ENCODE measurements at places on chromosomes 5 and 9.

DNA sequence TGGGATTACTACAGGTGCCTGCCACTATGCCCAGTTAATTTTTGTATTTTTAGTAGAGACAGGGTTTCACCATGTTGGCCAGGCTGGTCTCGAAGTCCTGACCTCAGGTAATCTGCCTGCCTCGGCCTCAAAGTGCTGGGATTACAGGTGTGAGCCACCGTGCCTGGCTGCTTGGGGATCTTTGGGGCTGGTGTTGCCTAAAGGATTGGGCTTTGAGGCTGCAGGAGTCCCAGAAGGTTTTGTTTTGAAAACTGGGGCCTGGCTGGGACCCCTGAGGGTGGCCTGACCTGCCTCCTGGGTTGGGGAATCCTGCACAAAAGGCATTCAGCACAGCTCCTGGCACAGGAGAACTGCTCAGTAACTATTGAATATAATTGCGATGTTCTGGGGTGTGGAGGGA is 25.1 kb upstream of the SHB start:
- no peak for DNase-seq

- no peak for DNase-seq
Measured at GRCh38 chr5:167014401-167015056, 1276.9 kb upstream of the WWC1 start.

- DNase-seq, result no peak
Measured at GRCh38 chr5:134149571-134150303, 27.0 kb downstream of the SKP1 start.

DNA sequence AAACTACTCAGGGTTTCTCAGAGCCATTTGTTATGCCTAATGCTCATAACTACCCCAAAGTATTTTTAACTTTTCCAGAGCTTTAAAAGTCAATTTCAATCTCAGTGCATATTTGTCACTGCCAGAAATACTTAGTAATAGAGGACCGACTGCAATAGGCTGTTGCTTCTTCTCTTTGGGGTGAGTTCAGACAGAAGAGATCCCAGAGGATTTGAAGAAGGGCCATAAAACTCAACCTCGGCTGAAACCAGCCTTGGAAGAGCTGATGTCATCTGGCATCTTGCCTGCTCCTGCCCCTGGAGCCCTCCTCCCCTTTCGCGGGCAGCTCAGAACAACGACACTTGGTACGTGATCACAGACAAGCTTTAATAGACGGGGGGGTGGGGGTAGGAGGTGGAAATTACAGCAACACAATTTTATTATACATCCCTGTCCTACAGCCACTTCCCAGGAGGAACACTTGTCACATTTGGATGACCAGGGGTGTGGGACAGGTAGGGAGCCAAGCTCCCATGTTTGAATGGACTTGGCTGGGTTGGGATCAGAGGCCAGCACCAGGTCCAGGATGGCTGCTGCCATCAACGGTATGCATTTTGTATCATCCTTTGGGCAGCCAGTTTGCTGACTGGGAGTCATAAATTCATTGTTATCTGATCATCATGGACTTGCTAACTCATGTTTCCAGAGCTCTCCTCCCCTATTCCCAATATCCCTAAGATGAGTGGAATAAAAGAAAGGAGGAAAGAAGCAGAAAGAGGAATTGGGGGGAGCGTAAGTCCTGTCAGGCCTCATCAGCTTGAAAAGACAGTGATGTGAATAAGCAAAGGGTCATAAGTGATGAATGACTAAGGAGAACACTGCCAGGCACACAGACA is 186.6 kb upstream of the PANK3 start:
- no peak for DNase-seq

DNA sequence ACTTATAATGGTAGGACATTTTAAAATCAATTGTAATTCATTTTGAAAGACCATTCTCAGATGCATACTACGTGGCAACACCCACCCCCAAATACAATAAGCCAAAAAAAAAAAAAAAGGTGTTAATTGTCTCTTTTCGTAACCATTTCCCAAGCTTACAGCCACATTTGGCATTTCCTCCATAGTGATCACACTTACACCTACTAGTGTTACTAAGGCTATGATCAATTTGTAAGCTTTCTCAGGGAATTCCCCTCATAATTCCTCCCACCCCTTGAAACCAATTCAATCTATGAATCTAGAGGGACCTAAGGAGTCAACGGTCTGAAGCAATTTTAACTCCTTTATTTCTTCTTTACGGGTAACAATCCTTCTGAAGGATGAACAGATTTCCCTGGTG is 40.1 kb downstream of the NR2F1 start:
- no peak for DNase-seq

DNA sequence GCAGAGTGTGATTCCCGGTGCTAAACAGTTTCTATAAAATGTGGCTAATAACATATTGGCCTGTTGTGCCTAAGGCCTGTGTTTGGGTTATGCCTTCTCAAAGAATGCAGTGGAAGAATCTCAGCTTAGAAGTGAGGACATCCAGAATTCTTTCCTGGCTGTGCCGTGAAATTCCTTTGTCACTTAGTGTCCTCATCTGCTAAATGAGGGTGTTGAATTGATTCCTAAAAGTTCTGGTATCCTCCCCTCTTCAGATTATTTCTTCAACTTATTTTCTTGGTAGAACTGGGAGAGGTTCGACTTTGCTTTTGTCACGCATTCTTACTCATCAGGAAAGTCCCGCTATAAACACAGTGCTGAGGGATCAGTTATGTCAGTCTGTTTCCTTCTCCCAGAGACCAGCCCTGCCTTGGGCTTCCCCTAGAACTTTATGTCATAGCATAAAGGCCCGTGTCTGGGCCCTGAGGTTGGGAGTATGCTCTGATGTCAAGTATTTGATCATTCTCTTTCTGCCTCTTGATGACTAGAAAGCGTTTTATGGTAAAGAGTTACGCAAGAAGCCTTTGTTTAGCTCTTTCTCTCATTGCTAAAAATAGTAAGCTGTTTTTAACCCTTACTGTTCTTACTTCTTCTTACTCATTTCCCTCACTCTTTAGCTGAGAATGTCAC is 29.5 kb downstream of the MTAP start:
- peak; percentile 18 for DNase-seq

GRCh38 chr9:129491487-129491855 is 129.4 kb downstream of the C9orf50 start:
- DNase-seq, result no peak

- no peak for DNase-seq
Measured at GRCh38 chr9:38027714-38028113, 41.3 kb downstream of the SHB start.
